ENCODE measurements at places on chromosomes 5 and 9. TPM values are rescaled to one million over a fixed set of nuclear protein-coding genes. Genes with fewer than 3 reads are reported as not detected.

- no peak for DNase-seq
Measured at GRCh38 chr5:72937517-72938061, 18.3 kb upstream of the FCHO2 start.

DNA sequence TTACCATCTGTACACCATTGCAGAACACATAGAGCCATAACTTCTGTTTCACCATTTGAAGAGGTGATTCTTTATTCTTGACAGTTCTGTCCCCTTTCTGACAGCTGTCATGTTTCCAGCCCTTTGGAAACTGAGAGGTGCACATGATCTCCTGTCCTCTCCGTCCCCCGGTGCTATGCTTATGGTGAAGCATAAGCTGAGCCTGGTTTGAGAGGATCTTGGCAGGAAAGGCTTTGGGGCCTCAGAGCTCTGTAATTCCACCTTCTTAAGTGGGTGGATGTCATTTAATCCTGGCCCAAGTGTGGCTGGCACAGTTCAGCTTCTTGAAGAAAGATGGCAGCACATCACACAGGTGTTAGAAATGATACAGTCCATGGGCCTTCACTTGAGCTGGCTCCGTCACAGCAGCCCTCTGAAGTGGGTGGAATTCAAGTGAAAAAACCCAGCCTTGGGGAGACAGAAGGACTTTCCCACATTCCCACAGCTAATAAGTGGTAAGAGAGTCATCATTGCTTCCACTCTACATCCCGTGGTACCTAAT lies 30.7 kb upstream of the GRPEL2 start:
- no peak for DNase-seq

DNA sequence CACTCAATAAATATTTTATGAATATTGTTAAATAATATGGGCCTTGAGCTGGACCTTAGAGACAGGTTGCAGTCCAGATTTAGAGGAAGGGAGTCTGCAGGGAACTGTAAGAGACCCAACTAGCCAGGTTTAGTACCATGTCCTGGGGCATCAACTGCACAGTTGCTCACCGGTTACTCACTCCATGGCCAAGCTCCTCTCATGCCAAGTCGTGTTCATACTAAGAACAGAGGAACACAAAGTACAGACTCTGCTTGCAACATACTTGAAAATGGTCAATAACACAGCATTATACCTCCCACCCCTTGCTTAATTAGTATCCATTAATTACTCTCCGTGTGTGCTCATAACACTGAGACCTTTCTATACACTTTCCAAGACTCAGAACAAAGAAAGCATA lies 317.6 kb upstream of the PIK3R1 start:
- no peak for DNase-seq

FAM221B gene
- total RNA-seq: 0.15 TPM

PFN3 gene
- total RNA-seq: not detected

TTLL11 gene
- 12.1 TPM for total RNA-seq

All from breast epithelium (tissue), 4 donors.